Fibroblast of gingiva (primary cell): ENCODE measurements at places on chromosomes 6 and 20.

DNA sequence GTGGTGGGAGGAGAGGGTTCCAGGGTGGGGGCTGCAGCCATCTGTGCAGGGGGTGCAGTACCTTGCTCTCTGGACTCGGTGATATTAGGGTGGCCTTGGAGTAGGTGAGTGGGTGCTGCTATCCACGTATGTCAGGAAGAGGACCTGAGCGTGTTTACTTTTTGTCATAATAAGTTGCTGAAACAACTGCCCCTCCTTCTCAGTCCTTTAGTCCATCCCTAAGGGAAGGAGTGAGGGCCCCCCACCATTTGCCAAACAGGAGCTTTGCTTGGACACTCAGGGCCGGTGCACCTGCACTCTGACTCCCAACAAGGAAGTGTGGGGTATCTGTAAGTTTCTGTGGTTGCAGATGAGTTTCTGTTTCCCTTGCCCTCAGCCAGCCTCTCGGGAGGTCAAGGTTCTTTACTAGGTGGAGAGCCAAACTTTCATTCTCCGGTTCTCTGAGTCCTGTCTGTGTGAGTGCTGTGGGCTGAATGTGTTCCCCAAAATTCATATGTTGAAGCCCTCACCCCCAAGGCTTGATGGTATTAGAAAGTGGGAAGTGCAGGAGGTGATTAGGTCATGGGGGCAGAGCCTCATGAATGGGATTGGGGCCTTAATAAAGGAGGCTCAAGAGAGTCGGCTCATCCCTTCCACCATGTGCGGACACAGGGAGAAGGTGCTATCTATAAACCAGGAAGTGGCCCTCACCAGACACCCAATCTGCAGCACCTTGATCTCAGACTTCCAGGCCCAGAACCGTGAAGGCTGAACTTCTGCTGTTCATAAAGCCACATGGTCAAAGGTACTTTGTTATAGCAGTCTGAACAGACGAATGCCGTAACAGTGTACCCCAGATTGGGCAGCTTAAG is 19.6 kb upstream of the CCR6 start:
- DNase-seq, result no peak

GRCh38 chr6:170052991-170053821 is 237.7 kb downstream of the DLL1 start:
- DNase-seq, result no peak

- DNase-seq, result no peak
These were observed 69.2 kb upstream of the TBC1D7 start for GRCh38 chr6:13397359-13398068.

- DNase-seq, result peak; percentile 89
These were observed at the start of gene LRRC73 for GRCh38 chr6:43509984-43510826. TSS of gene LRRC73 (minus strand) at chr6:43510346. CDS start at chr6:43509785, 561 bp downstream.

DNA sequence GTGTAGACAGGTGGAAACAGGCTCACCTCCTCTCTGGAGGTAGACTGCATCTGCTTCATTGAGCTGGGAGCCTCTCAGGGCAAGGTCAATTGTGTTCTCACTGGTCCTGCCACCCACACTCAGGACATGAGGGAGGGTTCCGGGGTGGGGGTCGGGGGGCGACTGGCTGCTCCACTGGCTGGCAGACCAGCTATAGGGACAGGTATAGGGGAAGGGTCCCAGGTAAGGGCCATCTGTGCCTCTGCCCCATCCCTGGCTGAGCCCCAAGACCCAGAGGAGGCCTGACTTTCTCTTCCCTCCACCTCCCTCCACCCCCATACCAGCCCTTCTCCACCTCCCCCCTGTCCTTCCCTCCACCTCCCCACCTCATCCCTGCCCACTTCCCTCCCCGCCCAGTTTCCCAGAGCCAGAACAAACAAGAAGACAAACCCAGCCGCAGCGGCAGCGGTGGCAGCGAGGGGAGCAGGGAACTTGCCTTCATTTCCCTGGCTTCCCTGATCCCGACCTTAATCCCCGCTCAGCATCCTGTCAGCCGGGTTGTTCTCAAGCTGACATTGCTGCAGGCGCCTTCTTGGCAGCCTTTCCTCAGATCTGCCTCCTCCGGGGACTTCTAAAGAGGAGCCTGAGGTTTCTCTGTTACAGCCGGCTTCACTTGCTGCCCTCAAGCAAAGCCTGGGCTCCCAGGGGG is 18.3 kb upstream of the FOXP4 start:
- DNase-seq, result peak; percentile 33

- no peak for DNase-seq
These were observed 10.7 kb upstream of the CLPSL2 start for GRCh38 chr6:35765739-35766138.

DNA sequence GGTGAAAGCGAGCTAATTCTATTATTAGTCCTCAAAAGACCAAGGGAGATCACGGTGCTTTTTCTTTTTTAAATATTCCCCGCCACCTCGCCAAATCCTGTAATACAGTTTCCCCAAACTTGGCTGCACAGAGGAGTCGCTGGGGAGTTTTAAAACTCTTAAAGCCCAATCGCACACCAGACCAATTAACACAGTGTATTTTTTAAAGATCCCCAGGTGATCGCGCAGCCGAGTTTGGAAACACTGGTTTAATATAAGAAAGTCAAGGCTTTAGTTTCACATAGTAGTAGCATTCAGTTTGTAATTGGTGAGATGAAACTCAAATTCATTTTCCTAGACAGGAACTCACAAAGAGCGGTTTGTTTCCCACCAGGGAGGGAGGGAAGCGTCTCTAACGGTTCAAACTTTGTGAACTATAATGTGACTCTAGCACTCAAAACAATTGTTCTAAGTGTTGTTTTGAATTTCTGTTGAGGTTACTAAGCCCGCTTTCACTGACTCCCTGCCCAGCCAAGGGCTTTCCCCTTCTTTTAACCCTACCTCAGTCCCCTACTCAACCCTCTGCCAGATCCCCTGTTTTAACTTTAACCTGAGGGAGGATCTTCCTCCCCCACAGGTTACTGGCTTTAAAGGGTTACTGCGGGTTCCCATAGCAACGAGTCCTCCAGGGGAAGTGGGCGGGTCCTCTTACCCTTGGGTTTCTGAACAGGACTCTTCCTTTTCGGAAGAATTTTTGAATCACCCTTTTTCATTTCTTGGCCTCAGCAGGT is 25.7 kb upstream of the BTBD3 start:
- DNase-seq, result peak; percentile 54

DNA sequence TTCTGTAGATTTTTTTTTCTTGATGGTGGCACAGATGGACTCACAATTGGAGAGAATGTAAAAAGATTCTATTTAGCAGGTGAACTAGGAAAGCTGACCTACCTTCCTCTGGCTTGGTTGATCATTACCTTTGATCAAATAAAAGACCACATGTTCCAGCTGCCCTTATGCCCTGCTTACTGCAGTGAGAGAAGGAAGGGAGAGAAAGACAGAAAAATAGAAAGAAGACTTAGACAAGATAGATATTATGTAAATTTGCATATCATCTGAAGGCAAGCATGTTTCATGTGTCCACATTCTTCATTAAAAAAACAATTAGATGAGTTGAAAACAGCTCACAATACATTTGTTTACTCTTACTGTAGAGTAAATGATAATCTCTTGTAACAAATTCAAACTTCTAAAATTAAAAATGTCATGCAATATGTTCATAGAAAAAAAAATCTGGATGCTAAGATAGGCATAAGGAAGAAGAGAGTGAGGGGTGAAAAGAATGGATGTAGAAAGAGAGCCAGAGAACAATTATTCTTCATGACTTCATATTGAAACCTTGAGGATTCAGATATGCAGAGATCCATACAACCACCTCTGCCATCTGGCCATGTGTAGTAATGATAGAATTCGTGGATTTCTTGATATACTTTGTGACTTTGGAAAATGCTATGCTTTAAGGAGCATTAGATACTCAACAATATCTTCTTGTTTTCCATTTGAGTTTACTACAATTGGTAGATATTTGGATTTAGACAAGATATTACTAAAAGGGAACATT is 71.7 kb downstream of the RFX6 start:
- DNase-seq, result no peak

DNA sequence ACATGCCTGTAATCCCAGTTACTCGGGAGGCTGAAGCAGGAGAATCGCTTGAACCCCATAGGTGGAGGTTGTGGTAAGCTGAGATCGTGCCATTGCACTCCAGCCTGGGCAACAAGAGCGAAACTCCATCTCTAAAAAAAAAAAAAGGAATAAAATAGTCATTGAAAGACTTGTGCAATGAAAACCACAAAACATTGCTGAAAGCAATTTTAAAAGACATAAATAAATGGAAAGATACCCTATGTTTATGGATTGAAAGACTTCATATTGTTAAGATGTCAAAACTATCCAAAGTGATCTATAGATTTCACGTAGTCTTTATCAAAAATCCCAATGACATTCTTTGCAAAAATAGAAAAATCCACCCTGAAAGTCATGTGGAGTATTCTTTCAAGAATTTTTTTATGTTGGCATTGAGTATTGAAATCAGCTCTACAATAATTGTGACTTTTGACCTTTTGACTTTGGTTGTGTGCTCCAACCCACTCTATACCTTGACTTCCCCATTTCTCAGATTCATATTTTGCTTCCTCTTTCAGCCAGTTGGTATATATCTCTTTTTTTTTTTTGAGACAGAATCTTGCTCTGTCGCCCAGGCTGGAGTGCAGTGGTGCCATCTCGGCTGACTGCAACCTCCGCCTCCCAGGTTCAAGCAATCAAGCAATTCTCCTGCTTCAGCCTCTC is 45.5 kb upstream of the SLC23A2 start:
- no peak for DNase-seq

DNA sequence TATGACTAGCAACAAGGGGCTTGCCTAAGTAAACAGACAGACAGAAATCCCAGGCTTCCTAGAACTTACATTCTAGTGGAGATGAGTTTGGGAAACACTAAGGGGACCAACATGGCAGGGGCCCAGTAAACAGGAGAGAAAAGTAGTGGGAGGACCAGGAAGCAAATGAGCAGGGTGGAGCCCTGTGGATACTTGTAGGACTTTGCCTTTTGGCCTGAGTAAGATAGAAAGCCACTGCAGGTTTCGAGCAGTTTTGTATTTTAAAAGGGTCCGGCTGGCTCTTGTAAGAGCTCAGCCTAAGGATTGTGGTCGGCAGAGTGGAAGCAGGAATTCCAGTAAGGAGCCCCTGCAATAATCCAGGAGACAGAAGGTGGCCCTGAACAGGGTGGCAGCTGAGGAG is 125.5 kb downstream of the MAP3K7 start:
- no peak for DNase-seq

DNA sequence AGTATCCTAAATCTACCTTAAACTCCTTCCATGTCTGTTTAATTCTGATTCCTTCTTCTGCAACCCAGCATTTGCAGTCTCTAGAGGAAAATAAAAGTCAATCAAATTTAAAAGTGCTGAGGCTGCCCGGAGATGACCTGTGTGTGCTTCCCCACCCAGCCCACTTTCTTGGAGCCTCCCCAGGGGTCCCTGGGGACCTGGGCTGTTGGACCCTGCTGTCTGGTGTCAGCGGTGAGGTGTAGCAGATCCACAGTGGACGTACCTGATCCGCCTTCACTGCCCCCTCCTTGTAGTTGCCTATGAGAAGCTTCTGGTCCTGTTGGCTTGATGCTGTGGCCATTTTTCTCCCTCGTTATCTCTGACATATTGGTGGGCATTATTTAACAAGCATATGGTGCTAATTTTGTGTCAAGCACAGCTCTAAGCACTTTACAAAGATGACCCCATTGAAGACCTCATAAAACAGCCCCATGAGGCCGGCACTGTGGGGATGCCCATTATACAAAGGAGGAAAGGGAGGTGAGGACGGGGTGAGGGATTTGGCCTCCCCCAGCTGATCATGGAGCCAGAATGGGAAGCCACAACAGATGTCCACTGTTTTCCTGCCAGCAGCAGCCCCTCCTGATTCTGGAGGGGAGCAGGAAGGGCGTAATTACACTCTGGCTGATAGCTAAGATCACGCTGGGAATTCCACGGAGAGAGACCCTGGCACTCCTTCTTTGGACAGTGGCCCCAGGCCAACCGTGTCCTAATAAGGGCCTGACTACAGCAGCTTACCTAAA is 628.2 kb downstream of the CDH26 start:
- no peak for DNase-seq

GRCh38 chr6:72956272-72956671 is 269.0 kb downstream of the KHDC1L start:
- no peak for DNase-seq

DNA sequence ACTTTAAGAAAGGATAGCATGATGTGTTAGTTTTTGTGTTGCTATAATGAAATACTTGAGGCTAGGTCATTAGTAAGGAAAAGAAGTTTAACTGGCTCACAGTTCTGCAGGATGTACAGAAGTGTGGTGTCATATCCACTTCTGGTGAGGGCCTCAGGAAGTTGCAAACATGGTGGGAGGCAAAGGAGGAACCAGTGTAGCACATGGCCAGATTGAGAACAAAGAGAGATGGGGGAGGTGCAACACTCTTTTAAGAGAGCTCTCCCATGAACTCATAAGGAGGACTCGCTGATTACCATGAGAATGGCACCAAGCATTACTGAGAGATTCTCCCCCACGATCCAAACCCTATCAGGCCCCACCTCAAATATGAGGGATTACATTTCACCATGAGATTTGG is 265.4 kb downstream of the RIMS1 start:
- no peak for DNase-seq

DNA sequence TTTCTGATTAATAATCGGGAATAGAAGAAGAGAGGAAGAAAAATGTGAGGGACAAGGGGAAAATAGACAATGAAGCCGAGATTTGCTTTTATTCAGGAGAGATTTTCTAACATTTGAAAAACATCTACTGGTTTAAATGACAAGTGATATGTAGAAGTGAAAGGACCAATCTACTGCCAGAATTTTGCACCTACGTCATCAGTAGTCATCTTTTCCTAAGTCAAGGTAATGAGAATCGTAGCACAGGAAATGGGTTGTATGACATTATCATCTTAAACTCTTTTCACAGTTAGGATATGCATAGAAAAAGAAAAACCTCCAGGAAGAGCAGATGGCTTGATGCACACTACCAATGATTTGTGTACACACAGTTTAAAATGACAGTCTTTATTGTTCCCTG is 45.3 kb upstream of the RAB32 start:
- no peak for DNase-seq

DNA sequence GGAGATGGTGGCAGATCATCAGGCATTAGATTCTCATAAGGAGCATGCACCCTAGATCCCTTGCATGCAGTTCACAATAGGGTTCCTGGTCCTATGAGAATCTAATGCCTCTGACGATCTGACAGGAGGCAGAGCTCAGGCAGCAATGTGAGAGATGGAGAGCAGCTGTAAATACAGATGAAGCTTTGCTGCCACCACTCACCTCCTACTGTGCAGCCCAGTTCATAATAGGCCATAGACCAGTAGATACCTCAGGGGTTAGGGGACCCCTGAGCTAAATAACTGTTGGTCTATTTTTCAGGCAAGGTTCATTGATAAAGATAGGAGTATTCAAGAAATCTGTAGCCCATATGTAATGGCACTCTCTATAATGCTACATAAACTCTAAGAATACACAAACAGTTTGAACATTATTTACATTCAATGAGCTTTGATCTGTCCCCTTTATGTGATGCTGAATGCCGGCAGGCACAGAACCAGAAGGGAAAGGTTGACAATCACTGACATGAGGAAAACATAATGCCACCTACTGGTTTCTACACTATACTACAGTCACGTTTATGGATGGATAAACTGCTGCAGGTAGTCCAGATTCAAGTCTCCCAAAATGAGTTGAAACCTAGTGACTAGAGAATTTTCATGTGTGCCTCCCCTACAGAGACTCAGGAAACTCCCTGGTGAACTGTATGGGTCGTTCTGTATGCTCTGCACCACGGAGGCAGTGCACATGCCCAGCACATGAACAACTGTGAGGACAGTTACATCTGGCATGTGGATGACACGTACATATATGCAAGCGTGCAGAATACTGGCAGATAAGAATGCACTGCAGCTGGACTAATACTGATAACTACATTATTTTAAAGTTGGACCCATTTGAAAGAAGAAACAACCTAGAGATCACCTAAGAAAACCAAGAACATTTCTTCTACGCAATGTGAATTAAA is 72.0 kb downstream of the DST start:
- DNase-seq, result peak; percentile 14

- DNase-seq, result no peak
These were observed 162.0 kb upstream of the EPHA7 start for GRCh38 chr6:93581371-93581770.
